GM20000 (cell line): ENCODE measurements at places on chromosomes 1 and 21.

DNA sequence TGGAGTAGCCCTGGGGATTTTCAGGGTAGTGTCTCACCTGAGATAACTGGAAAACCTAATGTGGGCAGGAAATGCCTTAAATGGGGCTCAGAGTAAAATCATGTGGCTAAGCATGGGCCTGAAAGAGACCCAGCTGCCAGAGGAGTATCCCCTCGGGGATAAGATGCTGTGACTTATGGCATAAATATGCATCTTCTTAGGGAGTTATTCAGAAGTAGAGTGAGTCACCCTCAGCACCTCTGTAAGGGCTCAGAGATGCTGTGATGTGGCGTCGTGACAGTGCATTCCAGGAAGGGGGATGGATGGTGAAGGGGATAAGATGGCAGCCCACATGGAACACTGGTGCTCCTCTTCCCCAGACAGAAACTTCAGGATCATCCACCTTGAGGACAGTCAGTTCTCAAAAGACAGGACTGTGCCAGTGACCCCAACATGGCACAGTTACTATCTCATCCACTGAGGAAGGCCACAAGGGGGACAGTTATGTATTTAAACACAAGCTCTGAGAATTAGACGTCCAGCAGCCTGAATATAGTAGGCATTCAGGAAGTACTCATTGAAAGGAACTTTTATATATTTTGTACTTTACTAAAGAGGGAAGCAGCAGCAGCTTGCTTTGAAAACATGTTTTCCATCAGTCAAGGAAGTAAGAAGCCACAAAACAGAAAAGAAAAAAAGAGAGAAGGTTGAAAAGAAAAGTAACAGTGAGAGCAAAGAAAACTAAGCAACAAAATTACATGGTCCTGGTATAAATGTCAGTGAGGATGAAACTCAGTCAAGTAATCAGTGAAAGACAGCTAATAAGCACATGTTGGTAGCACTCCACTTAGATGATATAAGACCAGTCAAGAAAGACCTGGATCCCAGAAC, 8.3 kb downstream of the IL24 start:
- no peak for DNase-seq

DNA sequence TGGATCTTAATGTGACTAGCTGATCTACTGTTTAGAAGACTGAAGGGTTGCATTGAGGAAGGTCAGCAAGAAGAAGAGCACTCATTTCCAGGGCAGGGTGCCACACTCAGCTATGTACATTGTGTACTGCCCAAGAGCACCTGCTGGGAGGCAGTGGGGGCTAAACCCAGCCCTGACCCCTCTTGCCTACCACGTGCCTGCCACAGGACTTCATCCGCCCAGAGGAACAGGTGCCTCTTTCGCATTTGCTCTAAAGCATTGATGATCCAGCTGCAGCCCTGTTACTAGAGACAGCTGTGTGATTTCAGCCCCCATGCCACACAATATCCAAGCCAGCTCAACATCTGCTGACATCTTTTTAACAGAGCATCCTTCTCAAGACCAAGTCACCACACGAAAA, 341.8 kb downstream of the LMX1A start:
- no peak for DNase-seq

- peak; percentile 75 for DNase-seq
Observed at GRCh38 chr1:41919764-41920397, 1.2 kb upstream of the HIVEP3 start.

GRCh38 chr1:33219886-33220661, 36.2 kb upstream of the ZNF362 start:
- DNase-seq: no peak

DNA sequence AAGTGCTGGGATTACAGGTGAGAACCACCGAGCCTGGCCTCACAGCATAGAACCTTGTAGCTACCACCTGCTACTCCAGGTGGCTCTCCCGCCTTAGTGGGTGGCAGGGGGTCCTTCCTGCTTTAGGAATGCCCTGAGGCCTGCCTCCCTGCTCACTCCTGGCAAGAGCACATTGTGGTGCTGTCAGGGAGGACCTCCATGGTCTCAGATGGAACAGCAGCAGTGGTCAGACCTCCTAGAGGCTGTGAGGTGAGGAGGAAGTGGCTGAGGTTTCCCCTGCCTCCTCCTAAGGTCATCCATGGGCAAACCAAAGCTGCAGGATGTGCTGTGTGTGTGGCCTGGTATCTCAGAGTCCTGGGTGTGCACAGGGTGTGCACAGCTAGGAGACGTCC, 6.7 kb downstream of the SOX13 start:
- DNase-seq: no peak

- no peak for DNase-seq
Observed at GRCh38 chr1:110056776-110057175, 13.7 kb downstream of the ALX3 start.

GRCh38 chr21:33578214-33578613, 10.3 kb downstream of the DONSON start:
- no peak for DNase-seq

GRCh38 chr1:159994896-159995295, 36.9 kb downstream of the PIGM start:
- no peak for DNase-seq

GRCh38 chr1:93447481-93448291, at the start of gene FNBP1L:
Gene FNBP1L, plus strand, starts transcription at chr1:93448118. Its CDS starts 164 bp downstream, at chr1:93448282.
- peak; percentile 76 for DNase-seq

- DNase-seq: no peak
Observed at GRCh38 chr1:65830306-65830705, 37.6 kb downstream of the PDE4B start.

DNA sequence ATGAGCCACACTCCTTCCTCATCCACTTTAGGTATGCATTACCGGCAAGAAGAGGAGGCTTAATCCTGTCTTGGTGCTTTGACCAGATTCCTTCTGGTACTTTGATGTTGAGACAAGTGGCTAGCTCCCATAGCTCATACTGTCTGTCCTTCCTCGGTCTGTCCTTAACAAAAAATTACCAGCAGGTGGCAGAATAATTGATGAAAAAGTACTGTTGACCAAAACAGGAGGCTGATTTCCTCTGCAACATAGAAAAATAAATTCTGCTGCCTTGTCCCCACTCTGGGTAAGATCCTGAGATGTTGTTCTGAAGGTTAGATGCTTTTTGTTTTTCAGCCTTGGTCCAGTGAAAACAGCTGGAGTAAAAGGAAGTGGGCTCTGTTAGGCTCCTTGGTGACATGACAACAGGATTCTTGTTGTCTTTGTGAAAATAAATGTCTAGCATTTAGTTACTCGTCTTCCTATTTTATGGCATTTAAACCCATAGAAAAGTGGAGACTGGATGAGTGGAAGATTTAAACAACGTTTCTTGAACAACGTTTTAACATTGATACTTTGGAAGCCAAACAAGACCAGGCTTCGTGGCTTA, 11.2 kb upstream of the HJV start:
- DNase-seq: peak; percentile 43

DNA sequence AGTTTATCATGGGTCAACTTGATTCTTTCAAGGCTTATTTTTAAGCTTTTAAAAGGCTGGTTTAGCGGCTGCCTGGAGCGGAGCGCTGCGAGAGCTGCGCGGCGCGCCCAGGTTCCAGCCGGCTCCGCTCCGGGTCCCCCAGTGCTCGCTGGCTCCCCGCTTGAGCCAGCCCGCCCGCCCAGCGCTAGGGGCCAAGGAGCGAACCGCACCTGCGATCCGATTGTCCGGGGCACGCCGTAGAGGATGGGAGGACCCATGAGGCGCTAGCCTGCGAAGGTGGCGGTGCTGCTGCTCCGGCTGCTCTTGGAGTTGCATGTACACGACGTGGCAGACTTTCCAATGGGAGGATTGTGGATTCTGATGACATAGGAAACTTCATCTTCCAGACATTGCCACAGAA, 9.9 kb upstream of the CFHR4 start:
- DNase-seq: no peak

GRCh38 chr1:205577874-205578658, 53.7 kb downstream of the ELK4 start:
- DNase-seq: no peak

GRCh38 chr1:203673550-203674411, 47.1 kb downstream of the ATP2B4 start:
- peak; percentile 43 for DNase-seq

DNA sequence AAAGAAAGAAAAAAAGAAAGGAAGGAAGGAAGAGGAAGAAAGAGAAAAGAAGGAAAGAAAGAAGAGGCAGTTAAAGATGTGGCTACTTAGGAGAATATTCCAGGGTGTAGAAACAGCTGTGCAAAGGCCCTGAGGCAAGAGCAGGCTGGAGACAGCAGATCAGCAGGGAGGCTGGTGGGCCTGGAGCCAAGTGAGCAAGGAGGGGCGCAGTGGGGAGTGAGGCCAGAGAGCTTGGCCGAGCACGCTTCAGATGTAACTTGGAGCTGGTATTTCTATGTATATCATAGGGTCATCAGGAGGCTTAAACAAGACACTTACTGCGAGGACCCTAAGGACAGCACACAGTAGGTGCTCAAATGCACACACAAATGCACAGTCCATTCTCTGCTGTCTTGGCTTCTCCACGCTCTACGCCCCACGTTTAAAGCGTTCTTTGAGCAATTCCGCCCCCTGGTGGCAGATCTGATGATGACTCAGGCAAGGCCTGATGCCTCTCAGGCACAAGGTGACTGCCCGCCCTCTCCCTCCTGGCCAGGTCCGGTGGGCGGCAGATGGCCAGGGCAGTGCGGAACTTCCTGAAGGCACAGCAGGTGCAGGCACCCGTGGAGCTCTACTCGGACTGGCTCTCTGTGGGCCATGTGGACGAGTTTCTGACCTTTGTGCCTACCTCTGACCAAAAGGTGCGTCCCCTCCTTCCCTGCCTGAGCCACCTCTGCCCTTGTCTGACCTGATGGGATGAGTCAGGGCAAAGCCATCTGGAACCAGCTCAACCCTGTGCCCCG, 11.9 kb upstream of the PADI3 start:
- peak; percentile 87 for DNase-seq

GRCh38 chr1:64039390-64039926, 164.0 kb upstream of the UBE2U start:
- DNase-seq: no peak

- peak; percentile 44 for DNase-seq
Observed at GRCh38 chr1:172429331-172430127, 9.0 kb downstream of the C1orf105 start.

GRCh38 chr1:60575326-60575977, 501.9 kb upstream of the C1orf87 start:
- DNase-seq: no peak

GRCh38 chr1:172254521-172255222, 165.8 kb upstream of the C1orf105 start:
- DNase-seq: no peak

GRCh38 chr1:188140958-188141357, 1312.2 kb downstream of the PLA2G4A start:
- no peak for DNase-seq

DNA sequence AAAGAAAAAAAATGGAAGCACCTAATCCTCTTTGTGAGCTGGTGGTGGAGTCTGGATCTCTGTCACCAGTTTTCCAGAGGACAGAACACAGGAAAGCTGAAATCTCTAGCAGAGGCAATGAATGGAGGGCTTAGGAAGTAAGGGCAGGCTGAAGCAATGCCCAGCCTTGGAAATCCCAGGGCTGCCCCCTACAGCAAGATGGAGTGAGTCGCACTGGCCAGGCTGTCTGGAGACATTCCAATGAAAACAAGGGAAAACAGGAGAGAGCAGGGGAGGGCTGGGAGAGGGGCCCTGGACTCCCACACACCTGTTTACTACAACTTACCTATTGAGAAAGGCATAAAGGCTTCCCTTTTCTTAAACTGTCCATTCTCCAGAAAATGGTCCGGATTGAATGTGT, 25.9 kb downstream of the CYP2J2 start:
- no peak for DNase-seq

- no peak for DNase-seq
Observed at GRCh38 chr1:52334906-52335528, 31.0 kb downstream of the CC2D1B start.

GRCh38 chr21:17250778-17251241, 262.0 kb upstream of the CXADR start:
- DNase-seq: no peak

DNA sequence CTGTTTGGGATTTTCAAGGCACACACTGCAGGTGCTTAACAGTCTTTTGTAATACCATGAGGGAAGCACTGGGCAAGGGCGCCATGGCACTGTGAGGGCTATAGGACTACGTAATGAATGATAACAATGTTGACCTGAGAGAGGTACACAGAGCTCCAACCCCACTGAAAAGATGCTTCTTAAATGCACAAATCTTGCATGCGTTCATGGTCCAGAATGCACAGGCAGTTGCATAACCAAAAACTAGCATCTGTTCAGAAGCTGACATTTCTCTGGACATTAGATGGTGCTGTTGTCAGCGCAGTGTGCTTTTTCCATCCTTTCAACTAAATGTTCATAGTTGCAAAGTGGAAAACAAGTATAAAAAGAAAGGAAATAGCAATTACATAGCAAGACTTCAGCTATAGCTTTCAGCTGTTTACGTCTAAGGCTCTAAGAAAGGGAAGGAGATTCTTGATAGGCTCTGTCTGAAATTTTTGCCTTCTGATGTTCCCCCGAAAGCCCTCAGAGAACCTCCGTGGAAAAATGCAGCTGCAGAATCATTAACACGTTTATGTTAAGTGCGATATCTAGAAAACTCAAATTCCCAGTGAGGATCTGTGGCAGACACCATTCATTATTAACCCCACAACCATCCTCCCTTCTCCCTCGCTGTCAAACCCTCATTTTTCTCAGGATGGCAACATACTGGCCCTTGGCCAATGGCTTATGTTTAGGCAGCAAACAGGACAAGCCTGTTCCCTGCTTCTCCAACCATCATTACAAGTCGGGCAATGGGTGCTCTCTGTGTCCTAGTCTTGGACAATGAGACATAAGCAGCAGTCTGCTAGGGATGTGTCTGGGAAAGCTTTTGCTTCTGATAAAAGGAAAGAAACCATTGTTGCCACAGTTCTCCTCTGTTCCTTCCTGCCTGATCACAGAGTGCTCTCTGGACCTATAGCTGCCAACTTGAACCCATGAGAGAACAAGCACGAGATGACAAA, 8.2 kb upstream of the TARBP1 start:
- peak; percentile 45 for DNase-seq

- DNase-seq: no peak
Observed at GRCh38 chr1:20154301-20154831, 15.2 kb downstream of the PLA2G2F start.

DNA sequence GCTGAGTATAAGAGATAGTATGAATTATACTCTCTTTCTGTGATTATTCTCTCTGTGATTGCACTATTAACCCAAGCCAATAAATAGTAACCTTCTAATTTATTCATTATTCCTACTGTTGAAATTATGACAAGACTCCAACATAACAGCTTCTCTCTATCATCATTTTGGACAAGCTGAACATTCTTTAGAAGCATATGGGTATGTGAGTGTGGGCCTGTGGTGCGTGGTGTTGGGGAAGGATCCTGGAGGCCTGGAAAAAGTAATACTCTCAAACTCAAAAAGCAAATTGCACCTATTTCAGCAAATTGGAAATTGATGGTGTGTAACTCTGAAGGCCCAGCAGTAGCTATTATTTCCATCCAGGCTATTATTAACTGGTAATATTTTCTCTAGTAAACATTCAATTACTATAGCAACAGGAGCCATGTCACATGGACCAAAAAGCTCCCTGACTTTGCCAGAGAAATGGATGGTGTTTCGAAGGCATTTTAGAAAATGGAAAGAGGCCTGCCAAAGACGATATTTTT, 502.8 kb downstream of the LTN1 start:
- no peak for DNase-seq
